ENCODE measurements at places on chromosomes 2 and 18.
A peak's percentile ranks its signal among the peaks of the same experiment; 100 is the strongest.

DNA sequence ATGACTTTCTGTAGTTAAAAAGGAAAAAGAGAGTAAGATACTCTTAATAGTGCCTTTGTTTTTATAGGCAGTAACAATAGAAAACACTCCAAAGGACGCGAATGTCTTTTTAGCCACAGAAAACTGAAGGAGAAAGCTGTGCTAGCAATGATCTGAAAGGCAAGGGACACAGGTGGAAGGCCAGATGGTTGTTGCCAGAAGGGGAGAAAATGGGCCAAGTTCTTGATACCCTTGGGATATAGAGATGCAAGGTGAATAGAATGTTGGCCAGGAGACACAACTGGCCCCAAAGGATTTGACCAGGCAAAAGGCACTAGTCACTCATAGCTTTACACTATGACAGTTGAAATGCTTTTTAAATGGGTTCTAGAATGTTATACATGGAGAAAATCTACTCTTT lies 180.0 kb downstream of the NRXN1 start:
- DNase-seq, result no peak

DNA sequence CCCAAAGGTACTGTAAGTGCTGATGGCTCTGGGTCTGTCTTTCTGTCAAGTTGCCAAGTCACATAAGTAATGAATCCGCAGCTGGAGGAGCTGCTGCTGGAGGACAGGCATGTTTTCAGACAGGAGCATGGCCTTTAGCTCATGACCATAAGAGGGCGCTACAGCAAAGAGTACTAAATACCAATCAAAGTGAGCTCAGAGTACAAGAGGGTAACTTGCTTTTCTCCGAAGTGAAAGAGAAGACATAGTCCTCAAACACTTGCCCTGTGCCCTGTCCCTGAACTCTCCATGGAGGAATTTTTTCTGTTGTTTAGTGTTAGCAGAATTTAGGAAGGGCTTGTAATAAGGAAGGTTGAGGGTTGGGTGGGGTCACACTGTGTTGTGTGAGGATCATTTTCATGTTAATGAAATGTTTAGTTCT lies 58.0 kb upstream of the EML6 start:
- DNase-seq, result no peak

GRCh38 chr2:21781962-21782361 lies 658.2 kb downstream of the TDRD15 start:
- no peak for DNase-seq

- no peak for DNase-seq
These were observed 59.1 kb upstream of the NABP1 start for GRCh38 chr2:191618786-191619185.

GRCh38 chr2:205133544-205133943 lies 548.8 kb upstream of the NRP2 start:
- DNase-seq, result no peak

DNA sequence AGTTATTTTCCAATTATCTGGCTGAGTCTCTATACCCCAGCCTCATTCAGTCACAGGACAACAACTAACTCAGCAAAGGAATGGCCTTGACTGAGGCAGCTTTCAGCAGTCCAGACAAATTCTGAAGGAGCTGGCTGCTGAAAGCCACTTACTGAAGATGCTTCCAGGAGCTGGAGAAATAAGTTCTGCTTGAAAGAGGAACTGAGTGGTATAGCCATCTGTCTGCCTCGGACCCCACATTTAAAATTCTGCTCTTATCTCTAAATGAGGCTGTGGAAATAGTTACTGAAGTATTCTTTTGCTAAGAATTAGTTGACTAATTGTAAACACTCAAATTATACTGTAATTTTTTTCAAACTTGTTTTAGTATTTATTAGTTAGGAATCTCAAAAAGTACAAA lies 9.1 kb upstream of the GPD2 start:
- no peak for DNase-seq

DNA sequence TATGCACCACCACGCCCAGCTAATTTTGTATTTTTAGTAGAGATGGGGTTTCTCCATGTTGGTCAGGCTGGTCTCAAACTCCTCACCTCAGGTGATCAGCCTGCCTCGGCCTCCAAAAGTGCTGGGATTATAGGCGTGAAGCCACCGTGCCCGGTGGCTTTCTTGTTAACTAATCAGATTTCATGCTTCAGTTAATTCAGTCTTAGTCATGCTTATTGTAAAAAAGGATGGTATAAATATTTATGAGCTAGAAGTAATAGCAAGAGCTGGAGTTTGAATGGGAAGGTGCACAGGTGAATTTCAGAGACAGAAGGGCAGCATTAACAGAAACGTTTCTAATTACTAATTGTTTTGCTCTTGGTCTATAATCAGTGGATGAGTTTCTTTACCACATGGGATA lies 10.3 kb downstream of the GEMIN6 start:
- no peak for DNase-seq

- DNase-seq, result no peak
These were observed 228.9 kb downstream of the RBM43 start for GRCh38 chr2:151032741-151033191.

DNA sequence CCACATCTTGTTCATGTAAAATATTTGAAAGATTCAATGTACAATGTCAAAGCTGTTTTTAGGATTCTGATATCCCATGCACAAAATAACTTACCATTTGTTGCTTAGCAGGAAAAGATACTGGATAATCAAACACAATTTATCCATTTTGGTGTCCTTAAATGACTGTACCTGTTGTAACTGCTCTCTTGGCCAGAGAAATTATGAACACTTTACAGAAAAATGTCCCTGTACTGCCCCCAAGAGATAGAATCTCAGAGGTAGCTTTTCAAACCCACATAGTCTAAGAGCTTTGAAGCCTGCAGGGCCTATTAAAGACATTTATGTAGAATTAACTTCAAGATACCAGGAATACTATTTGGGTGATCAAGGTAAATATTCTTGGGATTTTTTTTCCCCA lies 12.2 kb upstream of the ME2 start:
- DNase-seq, result no peak

DNA sequence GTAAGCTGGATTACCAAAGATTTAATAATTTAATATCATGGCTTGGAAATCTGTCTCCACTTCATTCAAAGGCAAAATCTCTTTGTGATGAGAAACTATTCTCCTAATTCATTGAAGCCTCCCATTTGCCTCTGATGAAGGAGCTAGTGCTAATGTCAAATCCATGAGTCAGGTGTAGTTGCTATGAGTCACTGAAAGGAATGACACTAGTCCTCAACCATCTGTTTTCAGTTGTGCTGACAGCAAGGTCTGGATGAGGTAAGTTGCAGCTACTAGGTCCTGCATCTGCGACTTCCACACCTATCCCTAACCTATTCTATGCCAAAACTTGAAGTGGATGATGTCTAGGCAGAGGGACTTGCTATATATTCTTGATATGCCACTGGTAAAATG lies 324.0 kb upstream of the UBE2E3 start:
- DNase-seq, result no peak

DNA sequence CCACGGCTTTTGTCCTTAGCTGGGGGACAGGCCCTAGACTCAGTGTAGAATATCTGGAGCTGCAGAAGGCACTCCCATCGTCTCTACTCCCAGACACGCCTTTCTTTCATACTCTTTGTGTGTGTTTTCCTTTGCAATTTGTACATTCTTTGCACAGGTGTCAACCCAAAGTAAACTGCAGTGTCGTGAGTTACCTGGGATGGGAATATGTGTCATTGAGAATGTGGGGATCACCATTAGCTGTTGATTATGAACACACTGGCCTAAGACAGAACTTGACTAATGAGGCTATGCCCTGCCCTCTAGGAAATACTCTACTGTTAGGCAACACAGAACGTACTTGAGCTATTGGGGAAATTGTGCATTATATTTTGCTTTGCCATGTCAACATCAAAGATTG lies 233.3 kb downstream of the SETBP1 start:
- DNase-seq, result no peak

DNA sequence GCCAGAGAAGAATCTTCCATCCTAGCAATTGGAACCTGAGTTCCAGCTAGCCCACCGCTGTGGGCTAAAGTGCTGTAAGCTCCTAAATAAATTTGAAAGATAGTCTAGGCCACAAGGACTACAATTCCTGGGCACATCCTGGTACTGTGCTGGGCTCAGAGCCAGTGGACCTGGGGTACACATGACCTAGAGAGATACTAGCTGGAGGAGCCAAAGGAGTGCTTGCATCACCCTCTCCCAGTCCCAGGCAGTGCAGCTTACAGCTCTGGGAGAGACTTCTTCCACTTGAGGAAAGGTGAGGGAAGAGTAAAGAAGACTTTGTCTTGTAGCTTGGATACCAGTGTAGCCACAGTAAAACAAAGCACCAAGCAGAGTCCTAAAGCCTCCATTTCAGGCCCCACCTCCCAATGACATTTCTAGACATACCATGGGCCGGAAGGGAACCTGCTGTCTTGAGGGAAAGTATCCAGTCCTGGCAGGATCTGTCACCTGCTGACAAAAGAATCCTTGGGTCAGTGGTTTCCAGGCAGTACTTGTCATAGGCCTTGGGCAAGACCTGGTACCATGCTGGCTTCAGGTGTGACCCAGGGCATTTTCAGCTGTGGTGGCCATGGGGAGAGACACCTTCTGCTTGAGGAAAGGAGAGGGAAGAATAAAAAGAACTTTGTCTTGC lies 89.5 kb downstream of the TMEM185B start:
- DNase-seq, result no peak

DNA sequence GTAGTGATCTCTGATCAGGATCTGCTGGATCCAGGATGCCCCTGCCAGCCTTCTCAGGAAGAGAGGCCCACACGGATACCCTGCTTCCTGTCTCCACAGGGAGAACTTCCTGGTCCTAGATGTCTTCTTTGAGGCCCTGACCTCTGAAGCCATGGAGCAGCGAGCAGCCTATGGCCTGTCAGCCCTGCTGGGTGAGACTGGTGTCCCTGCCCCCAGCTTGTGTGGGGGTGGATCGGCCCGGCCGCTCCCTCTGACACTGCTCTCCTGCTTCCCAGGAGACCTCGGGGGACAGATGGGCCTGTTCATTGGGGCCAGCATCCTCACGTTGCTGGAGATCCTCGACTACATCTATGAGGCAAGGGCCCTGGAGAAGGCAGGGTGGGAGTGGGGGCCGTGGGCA lies 6.6 kb downstream of the CHPF start:
- no peak for DNase-seq

- no peak for DNase-seq
These were observed 314.8 kb downstream of the LRRTM4 start for GRCh38 chr2:77207331-77207730.

DNA sequence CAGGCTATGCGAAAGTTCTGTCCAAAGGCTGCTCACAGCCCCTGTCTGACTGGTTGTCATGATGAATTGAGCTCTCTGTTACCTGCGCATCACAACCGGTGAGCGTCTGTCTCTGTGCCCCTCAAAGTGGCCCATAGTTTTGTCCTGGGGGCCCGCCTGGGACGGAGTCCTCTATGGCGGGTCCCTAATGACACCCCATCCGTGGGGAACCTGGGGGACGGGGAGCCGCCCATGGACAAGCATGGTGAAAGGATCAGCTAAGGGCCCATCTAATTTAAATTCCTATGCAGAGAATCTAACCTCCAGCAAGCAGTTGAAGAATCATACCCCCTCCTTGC lies 473 bp downstream of the ELMOD3 start:
- no peak for DNase-seq

- DNase-seq, result no peak
These were observed 231.6 kb upstream of the ERBB4 start for GRCh38 chr2:212770240-212770639.

DNA sequence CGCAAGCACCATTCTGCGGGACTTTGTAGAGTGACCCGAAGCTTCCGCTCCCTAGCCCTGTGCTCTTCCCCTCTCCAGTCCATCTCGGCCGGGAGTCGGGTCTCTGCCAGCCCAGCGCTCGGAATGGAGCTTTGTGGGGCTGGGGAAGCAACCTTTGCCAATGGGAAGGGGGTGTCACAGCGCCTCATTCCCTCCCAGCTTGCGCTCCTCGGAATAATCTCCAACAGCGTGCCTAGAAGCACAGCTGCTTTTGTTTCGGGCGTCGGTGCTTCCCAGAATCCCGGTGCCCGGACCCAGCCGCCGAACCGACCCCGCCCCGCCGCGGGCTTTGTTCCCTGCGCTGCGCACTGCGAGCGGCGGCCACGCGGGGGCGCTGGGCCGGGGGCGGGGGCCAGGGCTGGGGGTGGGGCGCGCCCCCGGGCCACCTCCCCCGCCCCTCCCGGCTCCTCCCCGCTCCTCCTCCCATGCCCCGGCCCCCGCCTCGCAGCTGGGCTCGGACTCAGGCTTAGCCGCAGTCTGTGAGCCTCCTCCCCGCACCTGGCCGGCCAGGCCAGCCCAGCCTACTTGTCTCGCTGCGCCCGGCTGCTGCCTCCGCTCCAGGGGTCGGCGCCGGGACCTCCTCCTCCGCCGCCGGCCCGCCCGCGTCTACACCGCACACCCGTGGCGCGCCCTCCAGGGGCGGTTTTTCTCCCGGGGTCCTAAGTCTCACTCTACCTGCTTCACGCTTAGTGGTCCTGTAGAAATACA lies 77.7 kb upstream of the SMAD2 start:
- DNase-seq, result peak; percentile 78
